CD8-positive, alpha-beta T cell (primary cell): ENCODE measurements at places on chromosomes 6 and 20.

DNA sequence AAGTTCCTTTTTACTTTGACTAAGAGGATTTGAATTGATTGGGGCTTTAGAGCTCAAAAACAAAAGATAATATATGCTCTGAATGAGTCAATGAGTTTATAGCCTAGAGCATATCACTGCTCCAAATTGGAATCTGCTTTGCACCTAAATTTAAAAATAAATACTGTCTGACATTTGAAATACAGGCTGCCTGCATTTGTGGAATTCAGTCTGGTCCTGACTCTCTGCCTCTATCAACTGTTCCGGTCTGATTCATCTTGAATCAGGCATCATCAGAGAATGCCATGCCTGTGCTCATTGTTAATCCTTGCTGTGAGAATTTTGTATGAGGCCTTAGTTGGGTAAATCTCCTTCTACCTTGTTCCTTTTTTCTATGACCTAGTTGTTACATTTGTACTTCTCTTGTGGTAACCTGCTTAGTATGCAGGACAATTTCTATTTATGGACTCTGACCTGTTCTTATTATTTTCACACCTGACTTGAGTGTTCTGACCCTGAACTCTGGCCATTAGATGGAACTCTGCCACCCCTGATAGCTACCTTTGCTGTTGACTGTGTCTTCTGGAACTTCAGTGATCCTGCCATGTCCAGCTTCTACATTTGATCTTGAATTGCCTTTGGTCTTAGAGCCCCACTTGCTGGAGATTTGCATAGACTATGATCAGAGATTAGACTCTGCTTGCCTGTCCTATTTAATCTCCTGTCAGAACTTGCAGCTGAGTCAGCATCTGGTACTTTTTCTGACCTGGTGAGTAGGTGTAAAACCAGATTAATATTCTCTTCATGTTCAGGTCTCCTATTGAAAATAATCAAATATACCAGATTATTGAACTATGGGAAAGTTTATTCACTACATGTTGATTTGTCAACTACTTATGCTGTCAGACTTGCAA is 442.7 kb upstream of the HS3ST5 start:
- no peak for DNase-seq

DNA sequence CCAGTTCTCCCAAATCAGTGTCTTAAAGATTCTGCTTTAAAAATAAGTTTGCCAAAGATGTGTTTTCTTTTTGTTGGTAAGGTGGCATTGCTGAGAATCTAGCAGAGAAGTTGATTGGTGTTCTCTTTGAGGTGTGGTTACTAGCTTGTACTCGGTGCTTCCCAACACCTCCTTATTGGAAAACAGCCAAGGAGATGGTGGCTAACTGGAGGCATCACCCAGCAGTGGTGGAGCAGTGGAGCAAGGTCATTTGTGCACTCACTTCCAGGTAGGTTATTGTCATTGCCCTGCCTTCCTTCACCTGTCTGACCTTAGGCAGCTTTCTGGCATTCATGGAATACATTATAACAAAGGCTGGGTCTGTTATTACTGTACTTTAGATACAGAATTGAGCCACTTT is 26.7 kb downstream of the RALGAPB start:
- DNase-seq: no peak

- no peak for DNase-seq
Observed at GRCh38 chr20:33490023-33490933, at the start of gene CBFA2T2. Gene CBFA2T2 (plus strand): TSS chr20:33490096. CDS start chr20:33490268, 172 bp downstream.

- no peak for DNase-seq
Observed at GRCh38 chr20:9966966-9967365, 67.8 kb upstream of the ANKEF1 start.
